ENCODE measurements at places on chromosomes 1 and 21.

DNA sequence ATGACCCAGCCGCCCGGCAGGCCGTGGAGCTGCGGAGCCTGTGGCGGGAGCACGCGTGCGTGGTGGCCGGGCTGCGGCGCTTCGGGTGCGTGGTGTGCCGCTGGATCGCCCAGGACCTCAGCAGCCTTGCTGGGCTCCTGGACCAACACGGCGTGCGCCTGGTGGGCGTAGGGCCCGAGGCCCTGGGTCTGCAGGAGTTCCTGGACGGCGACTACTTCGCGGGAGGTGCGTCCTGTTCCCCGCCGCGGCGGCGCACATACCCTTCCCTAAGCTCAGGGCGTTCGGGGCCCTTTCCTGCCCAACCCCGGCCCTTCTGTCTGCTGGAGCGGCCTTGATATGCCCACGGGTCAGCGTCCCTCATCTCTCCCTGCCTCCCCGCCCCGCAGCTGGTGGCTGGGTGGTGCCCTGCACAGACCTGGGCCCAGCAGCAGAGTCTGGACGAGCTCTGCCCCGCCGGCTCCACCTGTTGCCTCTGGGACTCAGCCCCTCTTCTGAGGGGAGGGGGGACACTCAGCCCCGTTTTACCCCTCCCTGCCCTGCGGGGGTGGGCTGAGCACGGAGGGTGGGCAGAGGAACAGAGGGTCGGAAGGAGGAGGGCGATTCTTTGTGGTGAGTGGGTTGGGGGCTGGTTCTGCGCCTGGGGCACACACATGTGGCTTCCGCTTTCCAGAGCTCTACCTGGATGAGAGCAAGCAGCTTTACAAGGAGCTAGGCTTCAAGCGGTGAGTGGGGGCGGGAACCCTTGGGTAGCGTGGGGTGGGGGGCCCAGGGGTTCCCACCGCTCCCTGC is 688 bp downstream of the PRXL2B start:
- no peak for DNase-seq

DNA sequence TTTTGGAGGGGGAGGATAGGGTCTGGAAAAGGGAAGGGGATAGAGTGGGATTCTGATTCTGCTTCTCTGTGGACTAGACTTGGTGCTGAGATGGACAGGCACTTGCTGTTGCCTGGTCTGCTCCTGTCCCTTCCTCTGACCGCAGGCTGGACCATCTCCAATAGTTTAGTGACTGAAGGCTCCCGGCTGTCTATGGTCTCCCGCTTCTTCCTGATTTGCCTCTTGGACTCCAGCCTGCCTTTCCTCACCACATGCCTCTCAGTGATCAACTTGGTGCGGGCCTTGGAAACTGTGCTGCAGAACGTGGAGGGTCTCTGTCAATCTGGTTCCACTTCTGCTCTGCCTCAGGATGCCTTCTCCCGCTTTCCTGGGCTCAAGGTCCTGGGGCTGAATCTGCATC is 6.3 kb upstream of the ZSCAN20 start:
- DNase-seq = no peak

DNA sequence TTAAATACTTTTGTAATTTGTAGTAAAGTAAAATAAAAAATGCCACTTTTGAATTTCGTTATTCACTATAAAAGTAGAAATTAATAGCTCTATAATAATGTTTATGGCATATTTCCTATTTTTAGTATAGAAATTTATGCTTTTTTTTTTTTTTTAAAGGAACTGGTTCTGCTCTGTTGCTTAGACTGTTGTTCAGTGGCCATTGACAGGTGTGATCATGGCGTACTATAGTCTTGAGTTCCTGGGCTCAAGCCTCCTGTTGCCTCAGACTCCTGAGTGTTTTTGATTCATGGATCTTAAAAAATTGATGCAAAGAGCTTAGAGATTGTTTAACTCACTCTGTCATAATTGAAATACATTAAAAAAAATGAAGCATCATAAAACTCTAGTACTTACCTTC is 53.6 kb downstream of the RPS6KC1 start:
- no peak for DNase-seq

DNA sequence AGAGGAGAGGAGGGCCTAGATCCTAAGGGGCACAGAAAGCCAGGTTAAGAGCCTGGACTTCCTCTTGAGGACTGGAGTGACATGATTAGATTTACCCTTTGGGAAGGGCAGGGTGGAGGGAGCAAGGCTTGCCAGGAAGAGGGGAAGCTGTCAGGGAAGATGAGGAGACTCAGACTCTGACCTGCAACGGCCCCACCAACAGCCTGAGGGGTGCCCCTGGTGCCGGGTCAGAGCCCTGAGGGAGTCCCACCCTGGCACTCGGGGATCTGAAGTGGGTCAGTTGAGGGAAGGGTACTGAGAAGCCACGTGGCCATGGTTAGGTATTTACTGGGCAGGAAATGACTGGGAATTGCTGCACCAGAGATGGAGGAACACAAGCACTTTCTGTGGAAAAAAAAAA is 9.8 kb downstream of the ECE1 start:
- no peak for DNase-seq

DNA sequence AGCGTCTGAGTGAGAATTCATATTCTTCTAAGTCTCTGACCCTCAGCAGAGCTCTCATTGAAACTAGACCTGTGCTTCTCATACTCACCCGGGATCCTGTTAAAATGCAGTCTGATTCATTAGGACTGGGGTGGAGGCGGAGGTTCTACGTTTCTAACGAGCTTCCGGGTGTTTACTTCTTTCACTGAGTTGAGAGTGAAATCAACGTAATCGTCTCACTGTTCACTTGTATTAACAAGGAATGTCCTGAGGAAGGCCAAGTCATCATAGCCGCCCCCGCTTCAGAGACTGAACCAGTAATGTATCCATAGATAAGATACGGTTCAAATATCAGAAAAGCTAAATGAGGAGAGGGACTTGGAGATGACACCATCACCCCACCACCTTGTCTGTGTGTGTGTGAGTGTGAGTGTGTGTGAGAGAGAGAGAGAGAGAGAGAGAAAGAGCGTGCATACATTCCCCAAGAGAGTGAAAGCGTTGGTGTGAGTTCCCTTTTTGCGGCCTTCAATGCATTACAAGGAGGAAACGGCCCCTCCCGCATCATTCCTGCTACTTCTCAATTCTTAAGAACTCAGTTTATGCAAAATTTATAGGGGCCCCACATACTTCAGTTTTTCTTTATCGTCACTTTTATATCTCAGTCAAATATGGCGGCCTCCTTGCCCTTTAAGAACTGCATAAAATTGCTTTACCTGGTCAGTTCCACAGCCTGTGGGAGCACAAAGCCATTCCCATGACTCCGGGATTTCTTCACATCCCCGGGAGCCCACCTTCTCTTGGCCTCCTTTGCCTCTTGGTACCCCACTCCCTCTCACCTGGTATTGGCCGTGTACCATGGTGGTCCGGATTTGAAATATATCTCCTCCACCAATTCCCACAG is 19.8 kb downstream of the KMO start:
- no peak for DNase-seq

DNA sequence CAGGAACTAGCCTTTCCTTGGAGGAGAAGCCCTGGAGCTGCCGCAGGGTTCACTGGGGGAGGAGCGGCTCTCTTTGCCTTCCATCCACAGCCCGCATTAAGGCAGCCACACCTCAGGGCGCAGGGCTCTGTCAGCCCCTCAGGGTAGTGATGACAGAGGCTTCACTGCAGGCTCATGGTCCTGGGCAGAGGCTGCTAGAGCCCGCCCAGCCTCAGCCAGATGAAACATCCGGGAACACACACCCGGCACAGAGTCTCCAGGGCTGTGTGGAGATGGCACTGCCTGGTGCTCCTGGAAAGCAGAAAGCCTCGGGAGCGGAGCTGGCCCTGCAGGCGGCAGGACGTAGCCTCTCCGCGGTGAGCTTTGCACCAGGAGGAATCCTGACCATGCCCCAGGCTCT is 29.4 kb upstream of the PEX10 start:
- DNase-seq = no peak

- DNase-seq = no peak
Observed at GRCh38 chr1:20399606-20400180, 86.3 kb downstream of the CAMK2N1 start.

DNA sequence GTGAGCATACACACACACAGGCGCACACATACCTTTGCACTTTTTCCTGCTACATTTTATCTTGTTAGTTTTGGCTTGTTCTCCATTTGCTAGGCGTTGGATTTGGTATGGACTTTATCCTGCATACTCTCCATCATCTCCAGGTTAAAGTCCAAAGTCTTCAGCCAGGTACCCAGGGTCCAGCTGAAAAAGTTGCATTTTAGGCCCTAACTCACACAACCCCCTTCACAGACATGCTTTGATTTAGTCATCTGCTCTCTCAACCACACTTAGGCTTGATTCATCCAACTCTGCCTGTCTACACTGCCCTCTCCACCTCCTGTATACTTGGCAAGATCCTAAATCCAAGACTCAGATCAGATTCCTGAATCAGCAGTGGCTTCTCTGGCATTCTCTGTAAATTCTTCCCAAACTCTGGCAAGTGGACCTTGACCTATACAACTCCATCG is 10.7 kb upstream of the LAMB3 start:
- DNase-seq = no peak

DNA sequence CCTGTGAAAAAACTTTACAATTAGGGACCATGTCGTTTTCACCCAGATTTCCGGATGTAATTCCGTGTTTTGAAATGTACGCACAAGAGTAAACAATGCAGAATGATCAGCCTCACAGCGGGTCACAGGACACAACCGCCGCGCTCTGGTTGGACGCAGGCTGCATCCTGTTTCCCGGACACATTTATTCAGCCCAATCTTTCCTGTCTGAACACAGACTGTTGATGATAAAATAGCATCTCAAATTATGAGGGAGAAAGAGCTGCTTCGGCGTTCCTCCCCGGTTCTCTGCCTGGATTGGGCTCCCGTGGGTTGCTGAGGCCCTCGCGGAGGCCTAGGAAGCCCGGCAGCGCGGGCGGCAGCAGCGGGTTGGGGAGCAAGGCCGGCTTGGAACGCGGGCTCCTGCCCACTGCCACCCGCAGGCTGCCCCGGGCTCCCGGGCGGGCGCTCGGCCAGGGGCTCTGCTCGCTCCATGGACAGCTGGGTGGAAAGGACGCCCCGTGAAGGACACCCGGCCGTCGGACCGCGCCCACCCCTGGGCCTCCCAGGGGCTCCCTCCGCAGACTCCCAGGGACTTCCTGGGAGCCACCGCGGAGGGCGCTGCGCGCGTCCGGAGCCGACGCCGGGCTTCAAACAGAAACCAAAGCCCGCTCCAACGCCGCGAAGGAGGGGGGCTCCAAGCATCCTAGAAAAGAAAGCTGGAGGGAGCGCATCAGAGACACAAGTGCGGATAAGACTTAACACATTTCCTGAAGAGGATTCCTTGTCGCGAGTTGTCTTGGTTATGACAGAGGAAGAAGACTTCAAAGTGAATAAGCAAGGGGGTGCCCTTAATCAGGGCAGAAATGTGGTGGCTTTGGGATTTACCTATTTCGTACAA is 122.3 kb downstream of the ESRRG start:
- DNase-seq = peak; percentile 76

GRCh38 chr1:171173069-171173468 is 12.0 kb upstream of the FMO2 start:
- no peak for DNase-seq

DNA sequence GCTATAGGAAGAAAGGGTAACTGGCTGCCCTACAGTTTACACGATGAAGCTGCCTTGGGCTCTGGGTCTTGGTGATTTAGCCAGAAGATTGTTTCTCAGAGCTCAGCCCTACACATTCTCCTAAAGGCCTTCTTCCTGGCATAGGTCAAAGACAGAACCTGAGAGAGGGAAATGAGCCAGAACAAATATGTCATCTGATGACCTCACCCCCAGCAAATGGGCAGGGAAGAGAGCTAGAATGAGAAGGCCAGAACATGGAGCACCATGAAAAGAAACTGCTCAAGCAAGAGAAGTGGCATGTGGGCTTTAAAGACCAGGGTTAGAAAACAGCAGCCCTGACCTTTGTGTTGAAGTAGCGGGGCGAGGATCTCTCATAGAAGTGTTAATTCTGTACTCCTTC is 5.5 kb upstream of the ILDR2 start:
- DNase-seq = no peak

DNA sequence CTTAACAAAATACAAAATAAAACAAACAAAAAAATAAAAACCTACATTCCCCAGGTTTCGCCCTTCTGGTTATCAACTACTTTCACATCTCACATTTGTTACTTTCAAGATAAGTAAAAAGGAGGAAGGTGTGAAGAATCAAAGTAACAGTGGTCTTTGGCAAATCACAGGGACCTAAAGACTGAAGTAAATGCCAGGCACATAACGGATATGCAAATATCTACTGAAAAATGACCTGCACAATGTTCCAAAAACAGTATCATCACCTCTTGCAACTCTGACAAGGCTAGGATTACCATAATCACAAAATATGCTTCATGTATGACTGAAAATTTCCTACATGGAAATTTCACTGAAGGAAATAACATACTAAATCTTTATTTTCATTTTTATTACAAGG is 29.3 kb downstream of the COP1 start:
- no peak for DNase-seq

DNA sequence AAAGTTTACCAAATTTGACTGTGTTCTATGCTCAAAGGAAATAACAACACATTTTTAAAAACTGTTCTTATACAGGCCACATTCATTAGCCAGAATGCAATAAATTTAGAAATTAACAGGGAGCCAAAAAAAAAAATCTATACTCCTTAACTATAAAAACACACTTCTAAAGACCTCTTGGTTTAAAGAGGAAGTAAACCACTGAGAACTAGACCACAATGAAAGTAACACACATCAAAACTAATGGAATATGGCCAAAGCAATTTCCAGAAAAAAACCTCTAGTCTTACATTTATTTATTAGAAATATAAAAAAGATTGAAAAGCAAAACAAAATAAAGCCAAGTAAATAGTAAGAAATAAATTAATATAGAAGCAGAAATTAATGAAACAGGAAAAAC is 48.9 kb upstream of the GADD45A start:
- DNase-seq = no peak

GRCh38 chr1:178702146-178702545 is 22.9 kb upstream of the RALGPS2 start:
- no peak for DNase-seq

GRCh38 chr1:207565546-207566468 is 69.8 kb downstream of the CR1 start:
- peak; percentile 32 for DNase-seq

DNA sequence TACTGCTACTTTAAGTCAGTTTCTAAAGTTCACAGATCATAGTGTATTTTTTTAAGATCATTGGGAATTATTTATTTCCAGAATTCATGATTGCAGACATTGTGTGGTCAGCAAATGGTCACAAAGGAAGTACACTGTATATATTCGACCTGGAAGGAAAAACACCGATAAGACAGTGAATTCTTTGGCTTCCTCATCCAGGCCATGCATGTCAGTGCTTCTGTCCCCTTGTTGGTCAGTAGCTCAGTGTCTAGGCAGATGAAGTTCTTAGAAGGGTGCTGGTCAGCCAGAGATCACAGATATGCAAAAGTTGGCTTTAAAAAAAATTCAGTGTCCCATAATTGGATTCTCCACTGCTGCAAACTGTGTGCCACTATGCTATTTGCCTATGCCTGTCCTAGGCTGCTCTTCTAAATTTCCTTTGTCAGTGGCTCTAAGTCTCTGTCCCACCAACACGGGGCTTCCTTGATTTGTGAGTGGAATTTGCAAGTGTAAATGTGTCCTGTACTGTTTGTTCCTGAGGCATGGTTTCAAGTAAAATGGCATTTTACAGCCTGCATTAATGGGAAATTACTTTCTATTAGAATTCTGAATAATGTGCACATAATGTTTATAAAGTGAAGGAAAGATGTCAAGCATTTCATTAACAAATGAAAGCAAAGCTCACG is 12.0 kb upstream of the VAMP4 start:
- DNase-seq = no peak

- DNase-seq = no peak
Observed at GRCh38 chr1:25450891-25451290, 20.2 kb downstream of the MACO1 start.

GRCh38 chr1:226964611-226965486 is 24.8 kb downstream of the COQ8A start:
- DNase-seq = no peak

- no peak for DNase-seq
Observed at GRCh38 chr1:99587008-99587407, 58.9 kb upstream of the PALMD start.

Data from head of caudate nucleus (tissue), 42 donors.